ENCODE measurements at places on chromosomes 12 and 14.

DNA sequence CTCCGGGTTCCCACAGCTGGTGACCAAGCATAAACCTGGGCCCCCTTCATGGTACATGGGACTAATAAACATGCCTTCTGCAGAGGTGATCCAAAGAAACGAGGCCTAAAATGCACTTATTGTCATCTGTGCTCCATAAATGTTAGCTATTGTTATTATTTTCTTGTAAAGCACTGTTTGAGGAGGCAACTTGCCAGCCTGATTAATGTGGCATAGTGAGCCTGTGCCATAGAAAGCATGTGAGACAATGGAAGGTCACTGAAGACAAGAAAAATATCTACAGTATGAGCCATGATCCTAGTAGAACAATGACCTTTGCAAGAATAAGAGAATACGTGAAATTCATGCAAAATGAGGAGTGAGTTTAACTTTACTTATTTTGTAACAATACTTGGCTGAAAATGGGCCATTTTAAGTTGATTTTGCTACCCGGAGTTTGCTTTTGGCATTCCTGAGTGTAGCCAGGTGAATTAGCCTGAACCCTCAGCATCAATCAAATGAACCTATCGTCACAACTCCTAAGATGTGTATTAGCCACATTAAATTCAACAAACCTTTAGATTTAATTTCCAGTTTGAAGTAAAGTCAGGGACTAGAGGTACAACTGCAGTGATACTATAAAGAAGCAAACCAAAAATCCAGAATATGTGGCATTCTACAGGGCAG is 52.2 kb downstream of the CPM start:
- DNase-seq, result no peak

DNA sequence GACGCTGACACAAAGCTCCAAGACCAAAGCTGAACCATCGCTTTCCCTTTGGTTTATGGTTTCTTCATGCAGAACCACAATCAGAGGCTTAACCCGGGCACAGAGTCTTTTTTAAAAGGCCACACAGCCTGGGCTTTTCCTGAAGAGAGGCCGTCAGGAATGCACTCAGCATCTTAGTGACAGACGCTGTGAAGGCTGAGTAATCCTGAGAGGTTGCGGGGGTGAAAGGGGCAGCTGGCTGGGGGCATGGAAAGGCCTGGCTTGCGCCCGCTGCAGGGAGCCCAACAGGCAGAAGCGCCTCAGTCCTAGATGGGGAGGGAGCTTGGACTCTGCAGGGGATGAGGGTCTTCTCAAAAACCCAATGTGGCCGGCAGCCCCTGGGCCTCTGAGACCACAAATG is 13.6 kb downstream of the CTDSP2 start:
- DNase-seq, result no peak

GRCh38 chr12:1916371-1917171 is 1.9 kb downstream of the CACNA2D4 start:
- no peak for DNase-seq

DNA sequence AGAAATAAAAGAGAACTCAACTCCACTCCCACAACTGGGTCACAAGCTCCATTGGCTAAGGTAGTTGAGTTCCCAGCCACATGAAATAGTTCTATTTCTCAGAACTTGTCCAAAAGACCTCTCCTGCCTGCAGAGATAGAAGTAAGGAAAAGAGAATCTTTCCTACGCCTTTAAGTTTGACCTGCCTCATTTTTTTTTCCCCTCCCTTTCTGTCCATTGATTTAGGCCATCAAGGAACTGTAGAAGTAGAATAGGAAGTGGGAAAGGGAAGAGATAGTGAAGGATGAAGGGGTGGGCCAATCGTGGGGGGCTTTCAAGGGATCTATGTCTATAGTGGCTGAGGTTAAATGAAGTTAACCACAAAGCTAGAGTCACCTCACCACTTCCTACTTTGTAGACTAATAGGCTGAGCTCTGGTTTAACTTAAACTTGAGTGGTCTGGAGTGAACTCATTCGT is 13.9 kb upstream of the NUDT4 start:
- no peak for DNase-seq

DNA sequence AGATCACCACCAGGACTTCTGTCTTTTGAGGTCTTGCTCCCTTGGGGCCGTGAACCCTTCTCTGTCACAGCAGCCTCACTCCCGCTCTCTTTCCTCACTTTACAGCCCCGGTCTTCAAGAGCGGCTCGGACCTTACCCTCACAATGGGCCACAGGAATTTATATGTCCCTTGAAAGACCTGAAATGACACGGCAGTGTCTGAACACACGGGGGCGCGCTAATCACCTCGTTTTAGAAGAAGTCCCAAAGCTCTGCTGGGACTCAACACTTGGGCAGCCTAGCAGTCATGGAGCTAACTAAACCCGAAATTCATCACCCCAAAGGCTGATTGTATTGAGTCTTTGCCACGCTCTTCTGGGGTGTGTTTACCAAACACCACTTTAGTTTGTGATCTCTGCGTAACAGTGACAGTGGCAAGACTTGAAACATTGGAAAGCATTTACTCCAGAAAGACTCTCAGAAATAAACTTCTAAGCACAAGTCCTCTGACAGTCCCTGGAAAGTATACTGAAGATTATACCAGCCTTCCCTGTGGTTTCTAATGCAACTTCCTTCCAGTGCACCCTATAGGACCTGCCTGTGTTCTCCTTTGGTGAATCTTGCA is 29.0 kb downstream of the SERPINA11 start:
- DNase-seq, result peak; percentile 42

- DNase-seq, result no peak
These were observed 55.6 kb upstream of the DIO2 start for GRCh38 chr14:80266930-80267329.

DNA sequence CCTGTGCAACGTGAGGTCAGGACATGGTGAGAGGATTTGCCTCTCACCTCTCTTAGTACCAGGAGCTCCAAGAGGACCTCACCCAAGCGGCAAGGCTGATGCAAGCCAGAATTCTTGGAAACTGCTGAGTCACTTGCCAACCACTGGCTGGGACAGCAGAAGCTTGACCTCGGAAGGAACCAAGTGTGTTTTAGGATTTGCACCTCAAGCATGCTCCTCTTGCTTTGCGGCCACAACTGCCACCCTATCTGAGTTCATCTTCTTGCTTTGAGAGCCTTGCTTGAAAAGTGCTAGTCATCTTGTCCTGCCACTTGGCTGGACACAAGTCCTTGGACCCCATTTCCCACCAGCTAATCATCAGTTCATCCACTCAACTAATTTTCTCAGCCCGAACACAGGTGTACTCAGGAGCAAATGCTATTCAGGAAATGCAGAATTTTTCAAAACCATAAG is 195.8 kb downstream of the SLC25A21 start:
- DNase-seq, result peak; percentile 20

- DNase-seq, result no peak
These were observed 40.9 kb upstream of the FZD10 start for GRCh38 chr12:130121226-130122000.

DNA sequence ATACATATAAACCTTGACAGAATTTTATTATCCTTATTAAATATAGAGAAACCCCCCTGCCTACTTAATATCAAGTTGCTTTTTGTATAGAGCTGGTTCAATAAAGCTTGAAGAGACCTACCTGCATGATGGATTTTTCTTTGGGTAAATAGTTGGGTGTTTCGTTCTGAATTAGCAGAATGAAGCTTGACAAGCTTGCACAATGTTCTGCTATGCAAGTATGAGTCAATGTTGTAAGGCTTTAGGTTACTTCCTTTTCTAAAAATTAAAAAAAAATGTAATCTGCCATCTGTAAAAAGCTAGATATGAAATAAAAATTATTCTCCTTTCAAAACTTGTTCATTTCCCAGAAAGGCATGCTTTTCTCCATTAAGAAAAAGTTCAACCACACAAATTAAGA is 1662.6 kb upstream of the SEL1L start:
- no peak for DNase-seq

- DNase-seq, result no peak
These were observed 1.2 kb downstream of the CLIP1 start for GRCh38 chr12:122421187-122421820.

DNA sequence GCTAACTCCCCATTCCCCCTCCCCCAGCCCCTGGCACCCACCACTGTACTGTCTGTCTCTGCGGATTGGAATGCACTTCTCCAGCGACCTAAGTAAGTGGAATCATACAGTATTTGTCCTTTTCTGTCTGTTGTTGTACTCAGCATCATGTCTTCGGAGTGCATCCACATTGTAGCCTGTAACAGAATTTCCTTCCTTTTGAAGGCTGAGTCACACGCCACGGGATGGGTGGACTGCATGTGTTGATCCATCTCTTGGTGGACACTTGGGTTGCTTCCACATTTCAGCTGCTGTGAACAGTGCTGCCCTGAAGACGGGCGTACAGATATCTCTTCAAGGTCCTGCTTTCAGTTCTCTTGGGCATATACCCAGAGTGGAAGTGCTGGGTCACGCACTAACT is 34.4 kb downstream of the DDX51 start:
- no peak for DNase-seq

GRCh38 chr12:106030210-106031071 is 108.3 kb downstream of the NUAK1 start:
- DNase-seq, result peak; percentile 51

GRCh38 chr14:54808326-54809161 is 94.1 kb downstream of the GCH1 start:
- no peak for DNase-seq

DNA sequence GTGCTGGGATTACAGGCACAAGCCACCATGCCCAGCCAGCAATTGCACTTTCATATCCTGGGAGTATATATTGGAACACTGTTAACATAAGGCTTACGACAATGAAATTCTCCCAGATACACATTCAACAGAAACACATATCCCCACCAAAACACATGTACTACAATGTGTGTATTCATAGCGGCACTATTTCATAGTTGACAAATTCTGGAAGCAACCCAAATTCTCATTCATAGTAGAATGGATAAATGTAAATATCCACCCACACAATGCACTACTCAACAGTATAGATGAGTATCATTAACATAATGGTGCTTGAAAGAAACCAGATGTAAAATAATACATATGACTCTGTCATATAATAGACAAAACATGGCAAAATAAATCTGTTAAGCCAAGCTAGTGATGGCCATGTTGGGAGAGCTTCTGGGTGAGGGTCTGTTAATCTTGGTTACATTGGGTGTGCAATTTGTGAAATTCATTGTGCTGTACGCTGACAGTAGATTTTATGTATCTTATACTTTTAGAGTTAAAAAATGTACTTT is 2.6 kb upstream of the DNAAF2 start:
- DNase-seq, result no peak

DNA sequence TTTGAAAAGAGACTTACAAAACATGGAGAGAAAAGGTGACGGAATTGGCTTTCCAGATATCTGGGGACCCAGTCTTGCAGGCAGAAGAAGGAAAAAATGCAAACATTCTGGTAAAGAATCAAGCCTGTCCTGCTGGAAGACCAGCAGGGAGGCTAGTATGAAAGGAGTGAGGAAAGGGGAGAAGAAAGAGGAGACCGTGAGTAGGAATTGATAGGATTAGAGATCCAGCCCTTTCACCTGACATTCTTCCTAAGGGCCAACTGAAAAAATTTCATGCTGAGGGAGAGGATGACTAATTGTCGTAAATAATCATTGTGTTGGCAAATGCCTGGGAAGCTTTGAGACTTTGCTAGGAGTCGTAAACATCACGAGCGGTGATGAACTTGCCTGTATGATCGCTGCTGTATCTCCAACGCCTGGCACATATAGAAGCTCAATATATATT is 12.1 kb downstream of the BHLHE41 start:
- no peak for DNase-seq

DNA sequence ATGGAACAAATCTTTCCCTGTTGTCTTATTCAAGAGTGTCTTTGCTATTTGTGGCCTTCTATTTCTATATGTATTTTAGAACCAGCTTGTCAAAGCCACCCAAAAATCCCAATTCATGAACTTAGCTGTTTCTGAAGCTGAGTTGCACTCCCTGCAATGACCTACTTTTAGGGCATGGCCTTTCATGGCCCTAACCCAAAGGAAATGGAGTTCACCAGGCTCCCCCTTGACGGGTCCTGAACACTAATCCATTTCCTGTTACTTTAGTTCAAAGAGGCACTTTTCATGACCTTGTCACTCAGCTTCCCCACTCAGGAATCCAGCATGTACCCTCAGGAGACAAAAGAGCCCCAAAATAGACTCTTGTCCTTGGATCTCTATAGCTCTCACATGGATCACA is 7.6 kb downstream of the TMED8 start:
- DNase-seq, result no peak

DNA sequence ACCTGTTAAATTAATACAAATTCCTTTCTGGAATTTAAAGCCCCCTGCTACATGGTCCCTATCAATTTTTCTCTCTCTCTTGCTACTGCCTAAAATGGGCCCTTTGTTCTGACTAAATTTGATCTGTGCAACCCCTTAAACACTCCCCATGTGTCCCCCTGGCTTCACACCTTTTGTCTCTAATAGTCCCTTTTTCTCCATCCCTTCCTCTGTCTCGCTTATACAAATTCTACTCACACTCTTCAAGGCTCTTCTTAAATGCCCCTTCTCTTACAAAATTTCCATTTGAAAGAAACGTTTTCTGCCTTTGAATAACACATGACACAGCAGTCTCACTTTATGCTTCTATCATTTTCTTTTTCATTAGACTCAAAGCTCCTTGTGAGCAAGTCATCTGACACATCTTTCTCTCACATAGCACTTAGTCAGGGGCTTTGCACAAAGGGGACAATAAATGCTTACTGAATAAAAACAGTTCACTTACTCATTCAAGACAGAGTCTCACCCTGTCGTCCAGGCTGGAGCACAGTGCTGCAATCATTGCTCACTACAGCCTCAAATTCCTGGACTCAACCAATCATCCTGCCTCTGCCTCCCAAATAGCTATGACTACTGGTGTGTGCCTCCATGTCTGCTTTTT is 41.5 kb upstream of the NR2C1 start:
- DNase-seq, result no peak

DNA sequence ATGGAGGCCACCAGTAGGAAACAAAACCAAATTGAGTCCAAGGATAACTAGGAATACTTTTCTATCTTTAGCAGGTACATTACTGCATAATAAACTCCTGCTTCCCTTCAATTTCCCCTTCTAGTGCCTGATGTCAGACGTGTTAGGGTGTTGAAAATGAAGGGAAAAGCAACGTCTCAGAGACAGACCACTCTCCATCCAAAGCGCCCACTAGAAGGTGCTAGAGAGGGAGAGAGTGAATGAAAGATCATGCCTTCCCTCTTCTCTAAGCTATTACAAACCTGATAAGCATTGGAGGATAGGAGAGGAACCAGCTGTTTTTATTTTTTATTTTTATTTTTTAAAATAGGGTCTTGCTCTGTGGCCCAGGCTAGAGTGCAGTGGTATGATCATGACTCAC is 64.1 kb downstream of the ZNF641 start:
- DNase-seq, result no peak

- DNase-seq, result no peak
These were observed 527.5 kb downstream of the TMTC2 start for GRCh38 chr12:83214185-83214584.

GRCh38 chr12:77521508-77522115 is 309.1 kb upstream of the NAV3 start:
- DNase-seq, result peak; percentile 31

GRCh38 chr14:22945642-22946041 is 11.2 kb downstream of the HAUS4 start:
- DNase-seq, result no peak

DNA sequence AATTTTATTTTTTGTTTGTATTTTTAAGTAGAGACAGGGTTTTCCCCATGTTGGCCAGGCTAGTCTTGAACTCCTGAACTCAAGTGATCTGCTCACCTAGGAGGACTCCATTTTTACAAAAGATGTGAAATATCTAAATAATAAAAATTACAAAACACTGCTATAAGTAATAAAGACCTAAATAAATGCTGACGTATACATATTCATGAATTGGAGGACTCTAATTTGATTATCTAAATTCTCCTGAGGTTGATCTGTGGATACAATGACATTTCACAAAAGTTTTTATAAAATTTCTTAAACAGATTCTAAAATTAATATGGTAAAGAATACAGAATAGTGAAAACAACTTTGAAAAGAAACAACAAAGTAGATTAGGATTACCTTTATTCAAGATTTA is 1224.0 kb downstream of the SLC16A7 start:
- no peak for DNase-seq

All from stromal cell of bone marrow (primary cell).